ENCODE measurements at places on chromosomes 12 and 14.

GRCh38 chr12:6869049-6870021, 2.0 kb downstream of the TPI1 start:
- DNase-seq = peak; percentile 88

- no peak for DNase-seq
Measured at GRCh38 chr12:71636704-71637115, 26.9 kb downstream of the ZFC3H1 start.

DNA sequence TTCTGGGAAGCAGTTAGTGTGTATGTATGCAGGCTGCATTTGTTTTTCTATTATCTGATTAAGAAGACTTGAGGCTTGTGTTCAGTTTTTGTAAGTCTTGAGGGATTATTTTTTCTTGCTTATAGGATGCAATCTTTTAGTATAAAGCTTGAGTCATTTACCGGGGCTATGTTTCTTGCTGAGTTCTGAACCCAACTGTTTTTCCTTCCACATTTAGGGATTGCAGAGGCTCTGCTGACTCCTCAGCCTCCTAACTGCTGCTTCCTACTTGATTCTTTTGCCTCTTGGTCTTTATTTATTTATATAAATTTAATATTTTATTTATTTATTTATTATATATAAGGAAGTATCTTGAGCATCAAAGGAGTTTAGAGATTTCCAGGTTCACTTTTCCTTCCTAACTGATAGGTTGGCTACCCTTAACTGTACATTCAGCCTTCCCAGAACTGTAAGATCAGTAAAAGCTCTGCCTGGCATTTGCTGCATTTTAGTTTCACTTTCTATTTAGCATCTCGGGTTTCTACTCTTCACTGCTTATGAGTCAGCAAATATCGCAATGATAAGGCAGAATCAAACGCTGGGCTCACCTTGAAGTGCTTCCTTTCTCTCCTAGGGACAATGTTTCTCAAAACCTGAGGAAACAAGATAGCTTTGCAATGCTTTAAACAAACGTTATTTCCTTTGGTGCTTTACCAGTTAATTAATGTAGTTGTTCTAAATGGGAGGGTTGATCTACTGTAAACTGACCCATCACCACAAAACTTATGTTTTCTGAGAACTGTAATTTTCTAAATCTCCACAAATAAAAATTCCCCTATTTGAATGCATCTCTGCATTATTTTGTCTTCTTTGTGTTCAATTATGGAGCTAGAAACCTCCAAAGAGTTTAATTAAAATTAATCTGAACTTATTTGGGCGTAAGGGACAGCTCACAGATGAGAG, 1183.7 kb upstream of the TMEM132C start:
- DNase-seq = no peak

DNA sequence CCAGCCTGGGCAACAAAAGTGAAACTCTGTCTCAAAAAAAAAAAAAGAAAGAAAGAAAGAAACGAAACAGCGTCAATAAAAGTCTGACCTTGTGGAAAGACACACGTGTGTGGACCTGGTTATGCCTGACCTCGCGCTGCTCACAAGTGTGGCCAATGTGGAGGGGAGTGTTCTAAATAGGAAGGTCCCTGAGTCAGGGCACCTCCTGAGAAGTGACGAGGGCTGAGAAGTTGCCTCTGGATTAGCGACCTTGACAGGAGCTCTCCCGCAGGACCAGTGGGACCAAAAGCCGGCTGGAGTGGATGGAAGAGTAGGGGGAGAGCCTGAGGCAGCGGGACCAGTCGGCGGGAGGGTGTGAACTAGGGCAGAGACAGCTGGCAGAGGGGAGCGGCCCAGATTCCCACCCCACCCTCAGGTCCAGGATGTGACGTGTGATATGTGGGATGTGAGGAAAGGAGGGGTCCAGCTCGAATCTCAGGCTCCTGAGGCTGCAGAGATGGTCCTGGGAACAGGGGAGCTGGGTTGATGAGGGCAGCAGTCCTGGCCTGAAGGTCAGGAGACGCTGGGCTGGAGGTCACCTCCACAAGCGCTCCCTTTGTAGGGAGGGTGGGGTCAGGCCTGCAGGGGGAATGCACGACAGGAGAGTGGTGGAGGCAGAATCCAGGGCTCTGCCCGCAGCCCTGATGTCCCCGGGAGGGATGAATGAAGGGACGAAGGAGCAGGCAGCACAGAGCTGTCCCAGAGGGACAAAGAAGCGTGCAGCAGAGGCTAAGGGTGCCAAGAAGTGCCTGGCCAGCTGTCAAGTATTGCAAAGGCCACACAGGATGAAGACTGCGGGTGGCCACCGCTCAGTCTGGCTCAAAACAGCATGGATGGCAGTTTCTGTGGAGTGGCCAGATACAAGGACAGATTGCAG, 24.8 kb upstream of the GPR68 start:
- no peak for DNase-seq

- no peak for DNase-seq
Measured at GRCh38 chr12:25459541-25459951, 93.5 kb downstream of the LMNTD1 start.
